ENCODE measurements at places on chromosomes 6 and 20. TPM values are rescaled to one million over a fixed set of nuclear protein-coding genes. Genes with fewer than 3 reads are reported as not detected.

Gene PNLDC1
- not detected for total RNA-seq

Gene PBOV1
- total RNA-seq = not detected

Gene LAMA2
- 57.4 TPM for total RNA-seq

Gene PSORS1C2
- total RNA-seq = not detected

Gene ITPA
- total RNA-seq = 52.5 TPM

Gene KCNK16
- total RNA-seq = not detected

Gene ABHD16B
- not detected for total RNA-seq

Gene PKIB
- 1.0 TPM for total RNA-seq

Gene LPA
- 0.20 TPM for total RNA-seq

Gene RIPOR2
- total RNA-seq = 49.6 TPM

DNA sequence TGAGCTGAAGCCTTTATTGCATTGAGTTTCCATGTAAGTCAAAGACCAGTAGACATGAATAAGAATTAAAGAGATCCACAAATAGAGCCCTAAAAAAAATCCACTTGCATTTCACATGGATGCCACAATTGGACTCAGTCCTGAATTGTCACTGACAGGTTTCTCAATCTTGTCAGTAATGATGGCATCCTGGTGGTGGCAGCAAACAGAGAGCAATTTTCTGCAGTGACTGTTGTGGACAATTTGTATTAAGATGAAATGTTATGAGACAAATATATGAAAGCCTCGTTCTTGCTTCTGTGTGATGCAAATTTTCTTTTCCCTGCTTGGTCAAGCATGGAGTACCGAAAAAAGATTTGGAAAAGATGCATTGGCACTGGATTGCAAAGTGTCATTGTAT is 278.9 kb downstream of the SAMD5 start:
- H3K4me1 ChIP-seq = no peaks in the 10 kb centered on the region
- H3K27ac ChIP-seq = no peak overlapping the region
- no peak for DNase-seq
- H3K36me3 ChIP-seq = no peaks in the 10 kb centered on the region

DNA sequence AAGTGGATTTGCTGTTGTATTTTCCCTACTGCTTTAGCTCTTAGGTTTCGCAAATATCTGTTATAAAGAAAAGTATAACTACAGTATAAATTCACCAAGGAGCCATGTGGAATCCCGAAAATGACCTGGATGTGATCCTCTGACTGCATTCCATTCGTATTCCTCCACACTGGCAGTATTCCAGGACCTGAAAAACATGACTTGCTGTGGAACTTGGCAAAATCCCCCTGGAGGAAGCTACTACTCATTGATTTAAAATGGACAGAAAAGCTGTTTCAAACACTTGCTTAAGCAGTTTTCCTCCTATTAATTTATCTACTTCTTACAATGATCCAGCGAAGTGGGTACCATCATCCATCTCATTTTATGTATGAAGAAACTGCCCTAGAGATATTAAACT is 13.3 kb upstream of the ENPP5 start:
- no peak overlapping the region for H3K27ac ChIP-seq
- no peak overlapping the region for H3K4me3 ChIP-seq
- no peak for DNase-seq
- H3K4me1 ChIP-seq = no peaks in the 10 kb centered on the region
- H3K36me3 ChIP-seq = no peaks in the 10 kb centered on the region

- no peak for DNase-seq
- H3K27ac ChIP-seq = peak overlapping the region; percentile 49
- peaks cover 30% of the 10 kb centered on the region for H3K4me1 ChIP-seq
- H3K27me3 ChIP-seq = no peaks in the 10 kb centered on the region
- no peak overlapping the region for H3K4me3 ChIP-seq
Measured at GRCh38 chr20:17875106-17875980, 93.3 kb downstream of the SNX5 start.

- no peak overlapping the region for H3K27ac ChIP-seq
- no peaks in the 10 kb centered on the region for H3K36me3 ChIP-seq
- no peaks in the 10 kb centered on the region for H3K4me1 ChIP-seq
- H3K27me3 ChIP-seq = no peaks in the 10 kb centered on the region
- no peak overlapping the region for H3K4me3 ChIP-seq
Measured at GRCh38 chr6:98514073-98514720, 320.2 kb upstream of the POU3F2 start.

DNA sequence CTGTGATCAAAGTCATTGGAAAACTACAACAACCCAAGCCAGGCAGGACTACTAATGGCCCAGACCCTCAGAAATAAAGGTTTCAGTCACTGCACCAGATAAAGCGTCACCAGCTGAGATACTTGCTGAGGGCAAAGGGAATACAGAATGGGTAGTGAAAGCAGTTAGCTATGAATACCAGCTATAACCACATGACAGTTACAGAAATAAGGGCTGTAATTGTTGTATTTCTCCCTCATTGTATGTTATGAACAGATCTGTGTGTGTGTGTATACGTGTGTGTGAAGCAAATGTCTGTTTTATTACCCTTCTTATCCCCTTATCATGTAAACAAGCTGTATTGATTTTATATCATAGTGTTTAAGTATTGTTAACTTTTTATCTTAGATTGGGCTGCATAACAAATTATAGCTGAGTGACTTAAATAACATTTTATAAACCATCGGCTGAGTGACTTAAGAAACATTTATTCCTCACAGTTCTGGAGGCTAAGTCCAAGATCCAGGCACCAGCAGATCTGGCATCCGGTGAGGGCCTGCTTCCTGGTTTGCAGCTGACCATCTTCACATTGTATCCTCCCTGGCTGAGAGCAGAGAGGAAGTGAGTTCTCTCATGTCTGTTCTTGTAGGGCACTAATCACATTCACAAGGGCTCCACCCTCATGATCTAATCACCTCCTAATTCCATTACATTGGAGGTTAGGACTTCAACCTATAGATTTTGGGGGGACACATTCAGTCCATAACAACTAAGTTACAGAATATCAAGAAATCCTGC is 46.0 kb upstream of the VSX1 start:
- H3K4me3 ChIP-seq = no peak overlapping the region
- no peaks in the 10 kb centered on the region for H3K4me1 ChIP-seq
- H3K36me3 ChIP-seq = no peaks in the 10 kb centered on the region
- no peak overlapping the region for H3K27ac ChIP-seq
- H3K27me3 ChIP-seq = no peaks in the 10 kb centered on the region
- no peak for DNase-seq

DNA sequence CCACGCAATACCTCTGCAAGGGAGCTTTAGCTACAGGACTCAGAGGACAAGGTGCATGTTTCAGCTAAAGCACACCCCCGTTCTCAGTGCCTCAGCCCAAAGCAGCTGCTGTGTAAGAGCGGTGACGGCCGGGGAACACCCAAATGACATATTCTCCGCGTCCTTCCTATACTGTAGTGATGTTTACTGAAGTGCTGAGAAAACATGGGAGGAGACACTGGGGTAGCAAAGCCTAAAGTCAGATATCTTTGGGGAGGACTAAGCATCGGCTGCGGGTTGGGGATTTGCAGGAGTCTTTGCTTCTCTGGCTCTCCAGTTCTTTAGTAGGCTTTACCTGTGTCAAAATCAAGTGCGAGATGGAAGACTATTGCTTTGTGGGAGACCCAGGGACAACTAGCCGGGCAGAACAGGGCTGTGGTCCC is 1.7 kb downstream of the SLC22A23 start:
- H3K4me3 ChIP-seq = peak overlapping the region; percentile 51
- no peak for DNase-seq
- H3K27me3 ChIP-seq = no peaks in the 10 kb centered on the region
- peaks cover 11% of the 10 kb centered on the region for H3K4me1 ChIP-seq
- H3K27ac ChIP-seq = no peak overlapping the region

DNA sequence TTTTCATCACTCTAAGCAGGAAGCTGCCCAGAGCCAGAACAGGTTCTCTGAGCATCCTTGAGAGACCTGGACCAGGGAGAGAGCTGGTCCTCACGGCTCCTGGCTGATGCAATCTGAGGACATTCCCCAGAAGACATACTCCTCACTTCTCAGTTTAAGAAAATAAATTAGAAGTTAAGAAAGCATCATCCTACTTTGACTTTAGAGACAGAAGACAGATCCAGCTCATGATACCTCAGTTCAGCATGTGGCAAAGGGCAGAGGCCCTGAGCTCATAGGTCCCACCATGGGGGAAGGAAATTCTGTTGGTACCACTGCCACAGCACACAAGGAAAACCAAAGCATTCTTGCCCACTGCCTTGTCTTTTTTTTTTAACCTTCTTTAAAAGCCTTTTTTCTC is 378.1 kb upstream of the JARID2 start:
- no peaks in the 10 kb centered on the region for H3K36me3 ChIP-seq
- H3K4me3 ChIP-seq = no peak overlapping the region
- H3K4me1 ChIP-seq = peaks cover 10% of the 10 kb centered on the region

DNA sequence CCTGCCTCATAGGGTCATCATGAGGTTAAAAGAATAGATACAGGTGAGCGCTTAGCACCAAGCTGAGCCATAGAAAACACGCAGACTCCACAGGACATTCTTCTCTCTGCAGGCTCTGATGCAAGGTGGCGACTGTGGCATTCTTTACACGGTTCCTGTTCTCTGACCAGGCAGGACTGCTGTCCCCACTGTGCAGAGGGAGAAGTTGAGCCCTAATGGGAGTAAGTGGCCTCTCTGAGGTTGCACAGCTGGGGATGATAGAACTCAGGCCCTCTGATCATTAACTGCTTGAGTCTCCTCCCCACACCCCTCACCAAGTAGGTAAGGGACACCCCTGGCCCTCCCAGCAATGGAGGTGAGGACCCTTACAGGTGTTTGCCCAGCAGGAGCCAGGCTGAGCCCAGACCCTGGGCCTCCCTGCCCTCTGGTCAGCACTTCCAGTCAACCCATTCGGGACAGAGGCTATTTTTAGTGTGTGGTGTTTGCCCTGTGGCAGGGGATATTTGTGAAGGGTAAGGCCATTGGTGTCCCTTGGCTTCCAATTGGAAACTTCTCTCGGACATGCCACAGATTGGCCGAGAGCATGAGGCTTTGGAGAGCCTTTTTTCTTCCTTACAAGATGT is 116.8 kb downstream of the VEGFA start:
- no peak for DNase-seq
- no peaks in the 10 kb centered on the region for H3K4me1 ChIP-seq
- no peak overlapping the region for H3K4me3 ChIP-seq

DNA sequence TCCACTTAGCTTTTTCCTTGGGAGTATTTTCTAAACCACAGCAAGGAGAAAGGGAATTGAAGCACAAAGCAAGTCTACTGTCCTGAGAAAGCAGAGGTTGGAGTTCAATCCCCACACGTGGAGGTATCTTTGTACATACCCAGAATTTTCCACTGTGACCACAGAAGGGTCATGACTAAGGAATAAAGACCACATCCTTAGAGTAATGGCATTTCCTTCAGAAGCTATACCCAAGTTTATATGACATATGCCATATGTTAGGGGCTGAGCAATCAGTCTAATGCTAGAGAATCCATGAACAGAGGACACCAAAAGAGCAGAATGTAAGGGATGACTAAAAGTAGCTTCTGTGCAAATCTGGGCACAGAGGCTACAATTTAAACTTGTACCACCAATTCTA is 46.4 kb downstream of the ATG5 start:
- no peak for DNase-seq
- H3K27ac ChIP-seq = no peak overlapping the region
- H3K4me3 ChIP-seq = no peak overlapping the region
- no peaks in the 10 kb centered on the region for H3K4me1 ChIP-seq
- H3K36me3 ChIP-seq = no peaks in the 10 kb centered on the region

GRCh38 chr20:44966030-44966961 is at the start of gene STK4:
Gene STK4, plus strand, starts transcription at chr20:44966512. Its CDS starts 57 bp downstream, at chr20:44966569.
- no peaks in the 10 kb centered on the region for H3K27me3 ChIP-seq
- peaks cover 35% of the 10 kb centered on the region for H3K4me1 ChIP-seq
- peak; percentile 97 for DNase-seq
- H3K36me3 ChIP-seq = no peaks in the 10 kb centered on the region
- peak within 1 kb of the TSS; percentile 98 for H3K4me3 ChIP-seq

GRCh38 chr20:8076306-8077136 is 55.5 kb upstream of the PLCB1 start:
- no peaks in the 10 kb centered on the region for H3K36me3 ChIP-seq
- no peaks in the 10 kb centered on the region for H3K27me3 ChIP-seq
- H3K4me3 ChIP-seq = no peak overlapping the region
- no peaks in the 10 kb centered on the region for H3K4me1 ChIP-seq

- H3K4me3 ChIP-seq = no peak overlapping the region
- no peak for DNase-seq
- no peaks in the 10 kb centered on the region for H3K36me3 ChIP-seq
- no peaks in the 10 kb centered on the region for H3K4me1 ChIP-seq
Measured at GRCh38 chr6:94735270-94735669, 842.1 kb upstream of the MANEA start.

DNA sequence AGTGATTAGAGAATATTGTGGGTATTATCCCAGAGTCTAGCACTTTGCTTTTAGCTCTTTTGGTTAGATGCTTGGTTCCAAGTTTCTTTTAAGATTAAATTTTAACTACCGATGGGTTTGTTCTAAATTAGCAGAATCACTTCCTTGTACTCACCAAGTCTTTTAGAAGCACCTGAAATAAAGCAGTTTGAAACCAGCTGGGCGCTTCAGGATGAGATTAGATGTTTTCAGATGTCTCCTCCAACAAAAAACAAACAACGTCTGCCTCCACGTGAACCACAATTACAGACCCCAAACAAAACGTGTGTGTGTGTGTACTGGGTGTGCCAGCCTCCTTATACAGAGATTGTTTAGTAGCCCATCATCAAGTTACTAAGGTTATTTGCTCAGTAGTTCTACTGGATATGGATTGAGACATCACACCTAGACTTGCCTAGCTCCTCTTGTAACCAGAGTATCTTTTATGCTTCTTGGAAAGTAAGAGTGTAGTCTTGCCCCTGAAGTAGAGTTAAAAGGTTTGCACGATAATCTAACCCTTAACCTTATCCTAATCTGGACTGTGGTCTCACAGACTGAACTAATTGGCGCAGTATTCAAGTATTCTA is 2.3 kb downstream of the DSTN start:
- no peaks in the 10 kb centered on the region for H3K27me3 ChIP-seq
- peak overlapping the region; percentile 98 for H3K27ac ChIP-seq
- peaks cover 50% of the 10 kb centered on the region for H3K4me1 ChIP-seq
- H3K36me3 ChIP-seq = no peaks in the 10 kb centered on the region
- no peak for DNase-seq
- H3K4me3 ChIP-seq = no peak overlapping the region

DNA sequence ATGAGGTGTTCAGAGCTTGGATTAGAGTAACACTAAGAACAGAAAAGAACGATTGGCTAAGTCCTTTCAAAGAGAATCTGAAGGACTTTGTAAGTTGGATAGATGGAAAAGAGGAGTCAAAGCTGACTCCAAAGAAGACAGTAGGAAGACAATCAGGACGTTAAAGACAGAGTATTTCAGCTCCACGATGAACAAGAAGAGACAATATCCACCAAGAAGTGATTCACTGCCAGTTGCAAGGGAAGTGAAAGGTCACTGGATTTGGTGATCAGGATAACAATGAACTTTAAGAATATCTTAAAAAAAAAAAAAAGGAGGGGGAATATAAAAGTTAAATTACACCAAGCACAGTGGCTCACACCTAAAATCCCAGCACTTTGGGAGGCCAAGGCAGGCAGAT is 17.9 kb downstream of the REPS1 start:
- H3K27me3 ChIP-seq = no peaks in the 10 kb centered on the region
- peak overlapping the region; percentile 60 for H3K27ac ChIP-seq
- DNase-seq = no peak
- H3K36me3 ChIP-seq = no peaks in the 10 kb centered on the region
- H3K4me1 ChIP-seq = peaks cover 31% of the 10 kb centered on the region

GRCh38 chr20:39857187-39857586 is 831.8 kb downstream of the MAFB start:
- no peak overlapping the region for H3K27ac ChIP-seq
- H3K4me1 ChIP-seq = no peaks in the 10 kb centered on the region
- H3K36me3 ChIP-seq = no peaks in the 10 kb centered on the region
- no peak overlapping the region for H3K4me3 ChIP-seq

- DNase-seq = no peak
- peaks cover 6% of the 10 kb centered on the region for H3K4me1 ChIP-seq
- no peak overlapping the region for H3K4me3 ChIP-seq
- no peak overlapping the region for H3K27ac ChIP-seq
Measured at GRCh38 chr6:168165373-168165772, 86.4 kb upstream of the FRMD1 start.

Data from upper lobe of left lung (tissue), 6 donors.